ENCODE measurements at places on chromosomes 5 and 9.

DNA sequence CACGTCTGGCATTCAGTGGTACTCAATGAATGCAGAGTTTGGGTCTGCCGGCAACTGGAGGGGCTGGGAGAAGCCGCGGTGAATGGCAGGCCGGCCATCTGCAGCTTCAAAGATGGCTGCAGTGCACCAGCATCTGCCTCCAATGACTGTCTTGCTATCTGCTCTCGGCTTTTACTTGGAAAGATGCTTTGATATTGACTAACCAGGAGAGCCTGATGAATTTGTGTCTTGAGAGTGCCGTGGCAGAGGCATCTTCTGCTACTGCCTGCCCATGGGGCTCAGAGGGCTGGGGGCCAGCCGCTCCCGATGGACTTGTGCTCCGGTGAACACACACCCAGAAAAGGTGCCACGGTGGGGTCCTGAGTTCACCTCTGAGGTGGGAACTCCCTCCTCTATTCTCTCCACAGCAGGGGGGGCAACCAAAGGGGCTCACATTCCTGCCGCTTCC lies 164.5 kb downstream of the COL23A1 start:
- DNase-seq, result no peak

- no peak for DNase-seq
Observed at GRCh38 chr5:98096155-98096554, 677.3 kb upstream of the RGMB start.

DNA sequence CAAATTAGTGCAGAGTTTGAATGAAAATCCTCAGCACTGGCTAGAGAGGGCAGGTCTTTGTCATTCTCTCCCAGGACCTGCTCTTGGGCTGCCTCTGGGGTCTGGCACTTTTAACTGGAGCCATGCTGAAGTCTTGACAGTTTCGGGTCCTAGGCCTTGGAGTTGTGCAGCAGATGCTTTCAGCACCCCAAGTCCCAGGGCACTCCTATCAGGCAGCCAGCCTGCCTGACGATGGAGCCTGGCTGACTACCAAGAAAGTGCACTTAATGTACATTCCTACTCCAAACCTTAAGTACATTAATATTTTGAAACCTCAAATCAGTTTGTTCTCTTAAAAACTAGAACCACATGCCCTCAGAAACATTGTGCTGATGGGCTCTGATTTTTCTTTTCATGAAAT lies 69.3 kb upstream of the CXCL14 start:
- DNase-seq, result no peak

DNA sequence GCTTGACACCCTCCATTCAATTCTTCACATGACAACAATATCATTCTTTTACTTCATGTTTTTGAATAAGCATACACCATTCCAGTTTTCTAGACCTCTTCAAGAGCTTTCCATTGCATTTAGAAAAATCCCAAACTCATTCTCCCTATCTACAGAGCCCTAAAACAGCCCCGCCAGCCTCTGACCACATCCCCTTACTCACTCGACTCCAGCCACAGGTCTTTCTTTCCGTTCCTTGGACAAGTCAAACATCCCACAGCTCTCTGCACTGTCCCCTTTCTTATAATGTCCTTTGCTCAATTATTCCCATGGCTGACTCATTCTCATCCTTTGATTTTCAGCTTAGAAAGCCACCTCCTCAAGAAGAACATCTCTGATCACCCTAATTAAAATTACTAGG lies 38.2 kb downstream of the TTC39B start:
- DNase-seq, result no peak

DNA sequence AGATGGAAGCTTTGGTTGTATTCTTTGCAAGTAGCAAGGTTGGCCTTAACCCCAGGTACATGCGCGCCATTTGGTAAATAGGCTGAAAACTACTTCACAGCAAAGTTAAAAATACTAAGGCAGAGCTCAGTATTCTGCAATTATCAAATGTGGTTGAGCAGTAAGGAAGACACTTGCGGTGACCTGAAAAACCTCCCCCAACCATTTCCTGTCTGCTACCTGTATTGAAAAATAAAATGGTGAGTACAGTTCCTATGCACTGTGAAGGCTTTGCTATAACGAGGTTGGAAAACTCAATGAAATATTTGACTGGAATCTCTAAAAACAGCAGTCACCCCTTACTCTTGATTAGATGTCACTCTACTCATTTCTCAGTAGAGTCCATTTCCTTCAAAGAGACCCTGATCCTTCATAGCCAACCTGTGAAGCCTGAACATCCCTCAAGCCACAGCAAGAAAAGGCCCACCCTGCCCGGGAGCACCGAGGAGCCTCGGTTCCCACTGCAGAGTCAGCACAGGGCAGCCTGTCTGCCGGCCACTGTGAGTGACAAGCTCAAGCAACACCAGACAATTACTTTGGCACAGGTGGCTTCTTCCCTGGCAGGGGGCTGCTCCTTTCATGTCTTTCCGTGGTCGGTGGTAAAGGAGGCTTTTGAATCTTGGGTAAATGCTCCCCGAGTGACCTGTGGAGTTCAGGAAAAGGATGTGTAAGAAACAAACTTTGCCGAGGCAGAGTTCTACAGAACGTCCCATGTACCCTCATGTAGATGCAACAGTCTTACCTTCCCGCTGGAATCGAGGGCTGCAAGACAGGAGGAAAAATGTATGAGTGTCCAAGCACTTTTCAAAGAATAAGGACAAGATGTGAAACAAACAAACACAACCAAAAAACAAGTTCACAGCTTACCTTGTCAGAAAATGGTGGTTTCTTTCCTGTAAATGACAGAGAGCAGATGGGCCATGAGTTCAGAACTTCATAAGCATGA lies 29.6 kb downstream of the C5orf58 start:
- no peak for DNase-seq

- no peak for DNase-seq
Observed at GRCh38 chr5:64587370-64587769, 81.6 kb downstream of the RGS7BP start.

- DNase-seq, result peak; percentile 40
Observed at GRCh38 chr5:176446884-176447590, 1.1 kb upstream of the FAF2 start.

- DNase-seq, result no peak
Observed at GRCh38 chr9:121755581-121755980, 104.1 kb downstream of the DAB2IP start.

DNA sequence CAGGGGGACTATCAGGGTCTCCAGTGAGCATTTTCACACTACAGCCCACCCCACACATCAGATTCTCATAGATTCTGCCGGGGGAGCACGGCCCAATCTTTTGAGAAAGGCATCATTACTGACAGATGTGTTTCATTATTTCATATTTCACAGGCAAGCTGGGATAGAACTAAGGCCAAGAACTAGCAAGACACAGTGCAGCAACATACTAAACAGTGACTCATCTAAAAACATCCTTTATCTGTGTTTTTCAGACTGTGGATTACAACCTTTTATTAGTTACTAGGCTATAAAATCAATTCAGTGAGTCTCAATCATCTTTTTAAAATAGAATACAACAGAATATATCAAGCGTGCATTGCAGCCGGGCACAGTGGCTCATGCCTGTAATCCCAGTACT lies 59.8 kb downstream of the CPLANE1 start:
- DNase-seq, result no peak

DNA sequence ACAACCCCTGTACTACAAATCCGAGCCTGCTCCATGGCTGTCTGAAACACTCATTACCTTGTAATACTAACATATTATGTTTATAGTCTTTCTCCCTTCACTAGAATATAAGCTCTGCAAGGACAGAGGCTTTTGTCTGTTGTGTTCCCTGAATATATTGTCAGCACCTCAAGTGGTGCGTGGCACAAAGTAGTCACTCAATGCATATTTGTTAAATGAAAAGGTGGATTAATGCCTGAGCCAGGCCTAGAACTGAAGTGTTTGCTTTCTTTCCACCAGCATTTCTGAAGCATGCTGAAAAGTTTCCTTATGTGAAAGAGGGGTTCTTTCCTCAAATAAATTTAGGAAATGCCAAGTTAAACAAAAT lies 36.3 kb downstream of the ELL2 start:
- DNase-seq, result no peak

GRCh38 chr9:79120533-79120932 lies 451.2 kb upstream of the TLE4 start:
- no peak for DNase-seq

DNA sequence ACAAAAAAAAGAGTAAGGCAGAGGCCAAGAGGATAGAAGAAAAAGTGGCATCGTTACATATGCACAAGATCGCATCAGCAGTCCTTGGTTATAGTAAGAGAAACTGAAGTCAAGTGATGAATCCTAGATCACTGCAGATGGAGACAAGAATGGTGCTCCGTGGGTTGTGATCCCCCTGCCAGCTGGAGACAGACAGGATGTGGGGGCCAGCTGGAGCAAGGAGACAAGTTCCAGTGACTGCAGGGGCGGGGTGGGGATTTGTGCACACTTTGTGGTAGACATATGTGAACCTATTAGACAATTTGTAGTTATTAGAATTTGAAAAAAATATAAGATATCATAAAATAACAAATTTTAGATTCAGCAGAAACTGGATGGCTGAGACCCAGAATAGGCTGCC lies 697.9 kb upstream of the ADAMTS16 start:
- no peak for DNase-seq

DNA sequence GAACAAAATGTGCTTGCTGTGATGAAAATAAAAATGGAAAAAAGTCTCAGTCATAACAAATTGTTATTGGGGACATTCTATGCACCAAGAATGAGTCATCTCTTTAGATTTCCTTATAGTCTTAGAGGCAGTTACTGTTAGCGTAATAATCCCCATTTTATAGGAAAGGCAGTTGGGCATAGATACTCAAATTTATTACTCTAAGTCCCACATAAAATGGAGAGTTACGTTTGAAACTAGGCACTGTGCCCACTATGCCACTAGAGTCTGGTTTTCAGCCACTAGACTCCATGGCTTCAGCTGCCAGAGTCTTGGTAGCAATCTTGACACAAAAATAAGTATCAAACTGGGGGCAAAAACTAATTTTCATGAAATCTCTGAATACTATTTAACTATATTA lies 317.9 kb upstream of the MEF2C start:
- DNase-seq, result no peak

GRCh38 chr9:127199001-127199791 lies 65.4 kb upstream of the GARNL3 start:
- peak; percentile 86 for DNase-seq

- DNase-seq, result no peak
Observed at GRCh38 chr5:69295088-69295754, 37.4 kb downstream of the CCDC125 start.

GRCh38 chr9:133342069-133342406 lies 5.9 kb downstream of the MED22 start:
- DNase-seq, result no peak

DNA sequence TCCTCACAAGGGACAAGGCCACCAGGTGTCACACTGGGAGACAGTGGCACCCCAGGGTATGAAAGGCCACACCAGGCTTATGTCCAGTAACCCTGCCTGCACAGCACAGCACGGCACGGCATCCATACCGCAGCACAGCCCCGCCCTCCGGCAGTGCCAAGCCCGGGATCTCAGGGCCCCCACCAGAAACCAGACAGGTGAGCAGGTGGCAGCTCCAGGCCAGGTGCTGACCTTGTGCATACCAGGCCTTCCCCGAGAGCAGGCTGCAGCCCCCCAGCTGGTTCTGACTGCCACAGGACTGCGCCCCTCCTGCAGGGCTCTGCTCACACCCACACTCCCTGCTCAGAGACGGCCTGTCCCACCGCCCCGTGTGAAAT lies 56.5 kb downstream of the ADAMTS2 start:
- DNase-seq, result no peak

DNA sequence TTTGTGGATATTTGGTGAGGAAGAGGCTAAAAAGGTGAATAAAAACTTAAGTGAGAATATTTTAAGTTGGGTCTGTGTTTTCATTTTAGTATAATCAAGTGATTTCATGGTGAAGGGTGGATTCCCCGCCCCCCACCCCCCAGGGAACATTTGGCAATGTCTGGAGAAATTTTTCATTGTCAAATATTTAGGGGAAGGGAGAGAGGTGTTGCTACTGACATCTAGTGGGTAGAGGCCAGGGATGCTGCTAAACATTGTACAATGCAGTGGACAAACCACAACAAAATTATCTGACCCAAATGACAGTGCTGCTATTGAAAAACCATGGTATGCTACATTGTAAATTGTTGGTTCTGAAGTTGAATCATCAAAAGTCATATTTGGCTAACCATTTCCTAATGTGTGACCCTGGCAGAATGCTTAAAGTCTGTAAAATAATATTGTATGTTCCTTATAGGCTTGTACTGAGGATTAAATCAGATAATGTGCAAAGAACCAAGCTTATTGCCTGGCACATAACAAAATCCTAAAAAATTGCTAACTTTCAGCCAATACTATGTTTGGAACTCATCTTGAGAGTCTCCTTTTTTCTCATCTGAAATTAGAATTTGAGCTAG lies 5.6 kb downstream of the C5orf24 start:
- DNase-seq, result no peak

DNA sequence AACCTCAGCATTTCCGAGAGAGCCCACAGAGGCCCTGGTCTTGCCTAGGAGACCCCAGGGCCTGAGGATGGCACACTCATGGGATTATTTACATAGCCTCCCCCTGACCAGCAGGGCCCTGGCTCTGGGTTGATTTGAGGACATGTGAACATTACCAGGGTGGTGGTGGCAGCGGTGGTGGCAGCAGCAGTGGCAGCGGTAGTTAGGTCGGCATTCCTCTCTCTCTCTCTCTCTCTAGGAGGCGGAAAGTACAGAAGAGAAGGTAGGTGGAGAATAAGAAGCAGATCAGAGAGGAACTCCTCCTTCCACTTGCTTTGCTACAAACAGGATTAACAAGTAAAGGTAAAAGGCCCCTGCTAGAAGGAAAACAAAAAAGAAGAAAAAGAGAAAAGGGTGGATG lies 39.3 kb downstream of the B4GALT1 start:
- DNase-seq, result no peak

DNA sequence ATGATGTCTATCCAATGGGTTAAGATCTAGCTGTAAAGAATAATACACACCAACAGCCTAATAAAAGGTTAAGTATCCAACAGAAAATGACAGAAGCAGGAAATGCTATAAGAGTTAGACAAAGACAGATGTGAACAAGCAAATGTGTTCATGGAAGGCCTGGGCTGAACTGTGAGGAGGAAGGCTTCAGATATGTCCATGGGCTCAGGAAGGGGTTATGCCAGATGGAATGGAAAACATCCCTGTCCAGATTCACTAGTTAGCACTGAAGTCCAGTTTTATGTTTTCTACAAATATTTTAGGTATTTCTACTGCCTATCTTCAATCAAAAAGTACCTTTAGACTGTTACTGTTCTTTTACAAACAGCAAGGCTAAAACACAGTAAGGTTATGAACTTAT lies 27.1 kb downstream of the ERAP1 start:
- no peak for DNase-seq
